Fibroblast of skin of abdomen (primary cell): ENCODE measurements at places on chromosomes 6 and 20.

DNA sequence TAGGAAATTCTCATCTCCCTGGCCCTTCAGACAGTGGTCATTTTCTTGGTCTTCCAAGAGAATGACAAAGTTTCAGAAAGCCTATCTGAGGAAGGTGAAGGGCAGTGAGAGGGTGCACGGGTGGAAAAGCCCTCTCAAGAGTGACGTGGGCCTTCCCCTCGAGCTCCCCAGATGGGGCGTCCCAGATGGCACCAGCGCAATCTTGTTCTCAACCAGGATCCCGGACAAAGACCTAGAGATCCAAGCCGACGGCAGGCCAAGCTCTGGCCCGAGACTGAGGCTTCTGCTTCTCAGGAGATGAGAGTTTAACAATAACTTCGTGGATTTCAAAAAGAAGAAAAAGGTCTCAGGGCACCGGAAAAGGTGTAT, 797 bp upstream of the ZNF133 start:
- DNase-seq = peak; percentile 4

GRCh38 chr6:105713474-105714118, 310.7 kb upstream of the PREP start:
- DNase-seq = no peak

DNA sequence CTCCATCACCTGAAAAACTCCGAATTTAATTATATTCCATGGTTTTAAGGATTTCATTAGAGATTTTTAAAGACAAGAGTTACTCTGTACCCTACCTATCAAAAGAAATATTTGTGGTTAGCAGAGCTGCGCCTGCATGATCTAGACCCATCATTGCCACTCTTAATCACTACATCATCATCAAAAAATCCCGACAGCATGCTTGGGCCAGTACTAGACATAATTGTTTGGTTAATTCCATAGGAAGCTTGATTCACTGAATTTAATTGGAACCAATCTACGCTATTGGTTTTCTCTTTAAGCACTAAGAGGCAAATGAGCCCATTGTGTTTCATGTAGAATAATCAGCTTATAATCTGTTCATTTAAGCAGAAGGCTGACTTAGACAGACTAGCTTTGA, 33.4 kb upstream of the RNF217 start:
- DNase-seq = no peak

- no peak for DNase-seq
Measured at GRCh38 chr6:1372690-1373089, 16.7 kb upstream of the FOXF2 start.

DNA sequence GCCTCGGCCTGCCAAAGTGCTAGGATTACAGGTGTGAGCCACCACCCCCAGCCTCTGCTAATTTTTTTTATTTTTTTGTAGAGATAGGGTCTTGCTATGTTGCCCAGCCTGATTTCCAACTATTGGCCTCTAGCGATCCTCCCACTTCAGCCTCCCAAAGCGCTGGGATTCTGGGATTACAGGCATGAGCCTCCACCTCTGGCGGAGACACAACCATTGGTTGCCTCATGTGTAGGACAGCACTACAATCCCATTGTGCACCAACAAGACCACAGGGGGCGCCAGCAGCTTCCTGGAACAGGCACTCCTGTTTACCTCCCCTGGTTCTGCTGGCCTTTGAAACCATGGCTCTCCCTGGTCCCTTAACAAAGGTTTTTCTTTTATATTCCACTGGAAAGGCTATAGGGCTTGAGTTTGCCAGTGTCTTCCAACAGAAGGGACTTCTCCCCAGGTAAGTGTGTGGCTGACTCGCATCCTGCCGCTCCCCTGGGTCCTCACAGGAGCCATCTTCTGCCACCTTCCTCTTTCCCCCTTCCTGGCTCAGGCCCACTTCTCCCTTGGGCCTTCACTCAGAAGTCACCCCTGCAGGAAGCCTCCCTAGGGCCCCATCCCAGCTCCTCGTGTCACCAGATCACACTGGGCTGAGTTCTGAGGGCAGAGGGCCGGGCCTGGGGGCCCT, 39.2 kb upstream of the TLDC2 start:
- DNase-seq = peak; percentile 49

DNA sequence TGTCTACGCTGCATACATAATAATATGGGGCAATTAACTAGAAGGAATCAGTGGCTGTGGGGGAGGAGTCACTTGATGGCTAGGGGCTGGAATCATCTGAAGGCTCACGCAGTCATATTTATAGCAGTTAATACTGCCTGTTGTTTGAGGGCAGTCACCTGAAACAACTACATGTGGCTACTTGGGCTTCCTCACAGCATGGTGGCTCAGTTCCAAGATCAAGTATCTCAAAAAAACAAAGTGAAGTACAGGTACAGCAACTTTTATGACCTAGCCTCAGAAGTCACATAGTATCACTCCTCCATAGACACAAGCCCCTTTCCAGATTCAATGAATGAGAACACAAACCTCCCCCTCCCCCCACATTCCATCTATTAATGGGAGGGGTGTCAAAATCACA, 63.7 kb downstream of the STX11 start:
- DNase-seq = no peak

GRCh38 chr6:37630281-37630799, 67.3 kb downstream of the MDGA1 start:
- peak; percentile 98 for DNase-seq

DNA sequence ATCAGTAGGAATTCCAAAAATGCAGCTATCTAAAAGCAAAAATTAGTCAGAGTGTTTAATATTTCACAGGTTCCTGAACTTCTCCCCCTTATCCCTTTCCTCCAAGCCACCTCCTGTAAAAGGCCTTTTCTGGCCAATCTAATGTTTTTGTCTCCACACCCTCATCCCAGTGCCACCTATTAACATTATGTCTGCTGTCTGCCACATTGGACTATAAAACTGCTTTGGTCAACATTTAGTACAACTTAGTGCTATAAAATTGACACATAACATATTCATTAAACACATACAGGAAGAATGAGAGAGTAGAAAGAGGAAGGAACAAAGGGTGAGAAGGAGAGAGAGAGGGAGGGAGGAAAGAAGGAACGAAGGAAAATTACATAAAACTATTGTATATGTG, 47.7 kb downstream of the MMUT start:
- DNase-seq = peak; percentile 6

DNA sequence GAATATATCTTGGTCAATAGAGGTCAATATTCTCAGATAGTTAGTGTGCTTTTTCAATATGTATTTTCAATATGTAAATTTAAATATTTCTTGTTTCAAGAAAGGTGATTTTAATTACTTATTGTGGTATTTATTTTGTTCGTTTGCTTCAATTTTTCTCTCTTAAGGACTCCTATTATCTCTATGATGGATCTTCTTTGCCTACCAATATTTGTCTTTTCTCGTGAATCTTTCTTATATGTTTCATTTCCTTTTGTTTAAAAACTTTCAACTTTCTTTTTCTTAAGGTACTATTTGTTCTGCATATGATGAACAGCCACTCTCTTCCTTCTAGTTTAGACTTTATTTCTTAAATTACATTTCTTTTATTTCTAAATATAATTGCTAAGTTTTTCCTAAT, 46.1 kb upstream of the PSMF1 start:
- no peak for DNase-seq

DNA sequence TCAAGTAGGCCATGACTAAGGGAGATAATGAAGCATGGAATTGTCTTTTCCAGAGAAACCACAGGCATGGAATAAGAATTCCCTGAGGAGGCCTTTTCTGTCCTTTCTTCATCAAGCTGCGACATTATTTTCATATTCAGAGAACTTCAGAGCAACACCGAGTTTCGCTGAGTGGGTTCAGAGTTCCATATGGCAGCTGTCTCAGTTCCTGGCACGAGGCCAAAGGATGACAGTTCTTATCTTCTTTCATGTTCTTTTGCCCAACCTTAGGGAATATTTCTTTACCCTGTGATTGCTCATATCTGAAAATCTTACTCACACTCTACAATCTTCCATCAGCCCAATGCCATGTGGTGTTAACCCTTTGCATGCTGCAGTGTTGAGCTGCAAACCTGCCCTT, 135.3 kb upstream of the BMP2 start:
- DNase-seq = peak; percentile 37
